H7 (cell line): ENCODE measurements at places on chromosomes 2 and 18. TPM values are rescaled to one million over a fixed set of nuclear protein-coding genes. Genes with fewer than 3 reads are reported as not detected.

- no peak for DNase-seq
Observed at GRCh38 chr2:231284296-231284695, 85.9 kb downstream of the ARMC9 start.

- DNase-seq: no peak
Observed at GRCh38 chr2:187404431-187405110, 43.5 kb downstream of the CALCRL start.

- no peak for DNase-seq
Observed at GRCh38 chr2:242012956-242013764, 143.6 kb downstream of the RTP5 start.

DNA sequence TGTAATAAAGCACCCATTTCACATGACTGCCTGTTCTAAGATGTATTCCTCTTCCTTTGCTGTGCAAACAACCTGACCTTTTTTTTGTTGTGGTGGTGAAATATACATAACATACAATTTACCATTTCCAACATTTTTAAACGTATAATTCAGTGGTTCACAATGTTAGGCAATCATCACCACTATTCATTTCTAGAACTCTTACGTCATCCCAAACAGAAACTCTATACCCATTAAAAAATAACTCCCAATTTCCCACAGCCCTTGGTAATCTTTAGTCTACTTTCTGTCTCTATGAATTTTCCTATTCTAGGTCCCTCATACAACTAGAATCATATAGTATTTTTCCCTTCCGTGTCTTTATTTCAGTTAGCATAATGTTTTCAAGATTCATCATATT is 36.7 kb downstream of the RND3 start:
- DNase-seq: no peak

- no peak for DNase-seq
Observed at GRCh38 chr2:191355170-191355758, 110.1 kb downstream of the MYO1B start.

DNA sequence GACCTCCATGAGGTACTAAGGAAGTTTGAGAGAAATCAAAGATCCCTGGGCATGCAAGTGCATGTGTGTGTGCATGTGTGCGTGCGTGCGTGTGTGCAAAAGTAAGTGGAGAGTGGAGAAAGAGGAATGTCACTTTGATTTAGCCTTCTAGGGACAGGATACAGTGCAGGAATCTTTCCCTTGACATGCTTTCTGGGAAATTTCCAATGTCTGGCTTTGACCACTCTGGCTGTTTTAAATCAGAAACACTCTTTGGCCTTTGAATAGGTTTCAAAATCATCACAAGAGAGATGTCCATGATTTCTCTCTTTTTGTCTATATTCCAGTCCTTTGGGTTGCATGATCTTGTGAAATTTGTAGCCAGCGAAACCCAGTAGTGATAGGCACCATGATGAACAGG is 162.0 kb downstream of the ALK start:
- no peak for DNase-seq

GRCh38 chr2:29401994-29402393 is 286.8 kb downstream of the CLIP4 start:
- no peak for DNase-seq

DNA sequence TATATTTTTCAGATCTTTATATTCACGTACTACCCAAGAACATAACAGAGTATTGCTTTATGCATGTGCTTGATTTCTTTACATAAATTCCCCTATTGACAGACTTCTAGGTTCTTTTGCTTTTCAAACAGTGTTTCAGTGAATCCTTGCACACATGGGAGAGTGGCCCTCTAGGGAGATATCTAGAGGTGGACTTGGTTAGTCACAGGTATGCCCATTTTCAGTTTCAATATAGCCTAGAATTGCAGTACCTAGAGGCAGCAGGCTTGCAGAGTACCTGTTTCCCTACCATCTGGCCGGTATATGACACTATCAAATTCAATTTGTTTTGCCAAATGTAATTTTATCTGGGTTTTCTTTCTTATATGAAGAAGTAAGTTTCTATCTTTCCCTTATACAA is 36.8 kb downstream of the EML6 start:
- no peak for DNase-seq

GRCh38 chr2:104539649-104540048 is 314.3 kb upstream of the POU3F3 start:
- no peak for DNase-seq

DNA sequence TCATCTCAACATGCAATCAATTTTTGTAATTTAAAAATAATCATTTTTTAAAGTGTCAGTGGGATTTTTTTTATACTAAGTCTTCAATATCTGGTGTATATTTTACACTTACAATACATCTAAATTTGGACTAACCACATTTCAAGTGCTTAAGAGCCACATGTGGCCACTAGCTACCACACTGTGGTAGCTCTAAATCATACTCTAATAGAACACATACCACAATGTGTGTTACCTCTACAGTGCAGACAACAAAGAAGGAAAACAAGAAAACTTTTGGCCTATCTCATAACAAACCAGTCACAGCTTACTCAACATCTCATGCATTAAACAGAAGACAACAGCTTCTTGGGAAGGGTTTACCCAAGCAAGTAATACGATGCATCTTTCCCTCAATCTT is 24.5 kb downstream of the PIAS2 start:
- no peak for DNase-seq

- DNase-seq: no peak
Observed at GRCh38 chr2:17979707-17980106, 101.2 kb downstream of the KCNS3 start.

DNA sequence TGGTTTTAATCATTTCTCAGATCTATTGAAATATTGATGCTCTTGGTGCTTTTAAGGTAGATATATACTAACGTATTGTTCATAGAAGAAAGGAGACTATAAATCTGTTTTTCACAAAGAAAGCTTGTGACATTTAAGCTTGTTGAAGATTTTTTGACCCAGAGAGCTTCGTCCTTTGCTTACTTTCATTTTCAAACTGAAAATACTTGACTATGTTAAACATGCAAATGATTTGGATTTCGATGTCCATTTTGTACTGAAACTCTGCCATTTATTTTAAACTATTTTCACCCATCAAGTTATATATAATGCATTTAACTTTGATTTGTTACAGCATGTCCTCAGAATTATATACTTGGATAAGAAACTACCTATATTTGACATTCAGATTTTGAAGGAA is 85.2 kb downstream of the SLC4A10 start:
- no peak for DNase-seq

- DNase-seq: no peak
Observed at GRCh38 chr2:210626849-210627248, 70.5 kb downstream of the CPS1 start.

DNA sequence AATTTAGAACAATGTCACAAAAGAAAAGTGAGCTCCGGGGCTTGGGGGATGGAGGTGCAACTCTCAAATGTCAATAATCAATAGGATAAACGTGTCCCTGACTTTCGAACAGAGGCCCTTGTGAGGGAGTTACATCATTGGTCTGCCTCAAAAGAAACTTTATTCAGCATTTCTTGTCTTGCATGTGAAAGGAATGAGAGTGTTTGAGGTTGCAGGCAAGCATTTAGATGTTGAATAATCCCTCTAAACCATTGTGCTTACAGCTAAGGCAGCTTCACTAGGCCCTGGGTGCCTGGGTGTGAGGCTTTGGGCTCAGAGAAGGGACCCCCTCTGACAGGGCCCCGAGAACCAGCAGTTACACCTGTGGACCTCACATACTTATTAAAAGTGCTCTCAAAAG is 28.6 kb upstream of the FHL2 start:
- peak; percentile 52 for DNase-seq

- no peak for DNase-seq
Observed at GRCh38 chr2:219362524-219363164, 25.1 kb downstream of the DNPEP start.

DNA sequence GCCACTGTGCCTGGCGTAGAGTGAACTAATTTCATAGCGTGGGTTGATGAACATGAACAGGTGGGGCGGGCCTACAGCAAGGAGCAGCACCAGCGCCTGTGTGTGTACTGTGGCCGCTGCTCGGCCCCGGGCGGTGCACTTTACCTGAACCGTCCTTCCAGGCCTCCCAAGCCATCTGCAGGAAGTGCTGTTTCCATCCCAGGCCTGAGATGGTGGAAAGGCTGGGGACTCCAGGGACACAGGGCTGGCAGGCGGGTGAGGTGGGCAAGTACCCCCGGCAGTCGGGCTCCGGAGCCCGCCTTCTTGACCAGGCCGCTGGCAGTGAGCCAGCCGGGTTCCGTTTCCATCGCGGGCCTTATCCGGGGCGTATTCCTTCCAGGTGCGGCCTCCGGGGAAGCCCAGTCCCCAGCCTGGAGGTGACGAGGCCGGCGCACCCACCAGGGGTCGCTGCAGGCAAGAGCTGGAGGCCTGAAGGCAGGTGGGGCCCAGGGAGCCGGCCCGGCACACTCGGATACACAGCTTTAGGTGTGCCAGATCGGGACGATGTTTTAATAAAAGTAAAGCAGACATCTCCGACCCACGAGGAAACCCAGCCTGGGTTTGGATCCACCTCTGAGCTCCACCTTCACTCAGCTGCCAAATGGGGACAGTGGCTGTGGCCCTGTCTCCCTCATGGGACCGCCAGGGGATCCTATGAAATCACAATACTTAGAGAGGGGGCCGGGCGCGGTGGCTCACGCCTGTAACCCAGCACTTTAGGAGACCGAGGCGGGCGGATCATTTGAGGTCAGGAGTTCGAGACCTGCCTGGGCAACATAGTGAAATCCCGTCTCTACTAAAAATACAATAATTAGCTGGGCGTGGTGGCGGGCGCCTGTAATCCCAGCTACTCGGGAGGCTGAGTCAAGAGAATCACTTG is 22.7 kb upstream of the PDIA6 start:
- DNase-seq: peak; percentile 97

DNA sequence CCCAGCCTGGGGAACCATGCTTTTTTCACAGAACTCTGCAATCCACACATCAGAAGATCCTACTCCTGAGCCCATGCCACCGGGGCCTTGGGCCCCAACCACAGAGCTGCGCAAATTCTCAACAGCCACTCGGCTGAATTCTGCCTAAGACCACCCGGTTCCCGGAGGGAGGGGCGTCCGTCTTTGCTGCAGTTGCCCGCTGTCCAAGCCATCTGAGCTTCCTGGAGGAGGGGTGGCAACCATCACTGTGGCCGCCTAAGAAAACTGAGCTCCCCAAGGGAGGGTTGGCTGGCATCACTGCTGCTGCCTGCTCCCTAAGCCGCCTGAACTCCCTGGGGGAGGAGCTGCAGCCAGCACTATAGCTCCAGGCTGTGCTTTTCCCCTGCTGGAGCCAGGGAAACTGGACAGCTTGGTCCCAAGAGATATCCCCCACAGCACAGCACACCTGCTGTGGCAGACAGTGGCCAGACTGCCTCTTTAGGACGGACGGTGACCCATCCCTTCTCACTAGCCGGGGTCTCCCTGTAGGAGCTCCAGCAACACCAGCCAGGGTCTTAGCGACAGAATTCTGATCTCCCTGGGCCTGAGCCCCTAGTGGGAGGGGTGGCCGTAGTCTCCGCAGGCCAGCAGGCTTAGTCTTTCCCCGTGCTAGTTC is 1411.6 kb upstream of the CDH2 start:
- DNase-seq: no peak

GRCh38 chr18:55387139-55387984 is 200.6 kb downstream of the TCF4 start:
- DNase-seq: no peak

GRCh38 chr2:178394859-178395258 is 56.1 kb downstream of the PRKRA start:
- no peak for DNase-seq

- no peak for DNase-seq
Observed at GRCh38 chr2:101821059-101821805, 123.7 kb downstream of the MAP4K4 start.

DNA sequence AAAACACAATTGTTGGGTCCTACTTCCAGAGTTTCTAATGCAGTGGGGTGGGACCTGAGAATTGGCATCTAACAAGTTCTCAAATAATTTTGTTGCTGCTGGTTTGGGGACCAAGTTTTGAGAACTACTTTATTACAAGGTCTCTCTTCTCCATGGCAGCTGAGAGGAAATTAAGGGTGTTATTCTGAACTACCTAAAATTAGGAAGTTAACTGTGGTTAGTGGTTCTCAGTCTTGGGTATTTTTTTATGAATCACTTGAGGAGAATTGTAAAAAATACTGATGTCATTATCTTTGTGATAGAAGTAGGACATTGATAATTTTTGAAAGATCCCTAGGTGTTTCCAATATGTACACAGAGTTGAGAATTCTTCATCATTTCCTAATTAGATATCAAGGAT is 210.2 kb downstream of the MC4R start:
- no peak for DNase-seq

The CCDC85A gene
- 0.04 and 0.14 TPM in 2 replicates for total RNA-seq

The KIF1A gene
- total RNA-seq: 46.8 and 51.6 TPM in 2 replicates

The PLEKHA3 gene
- 2.9 and 3.6 TPM in 2 replicates for total RNA-seq

The PMAIP1 gene
- 131 and 207 TPM in 2 replicates for total RNA-seq

The IHH gene
- total RNA-seq: 1.1 TPM in 2 replicates

The NT5DC4 gene
- not detected in 2 replicates for total RNA-seq
